NCI-H1105 treated with DMSO at 0.1 percent for 48 hours (cell line): ENCODE measurements at places on chromosomes 6 and 20.

DNA sequence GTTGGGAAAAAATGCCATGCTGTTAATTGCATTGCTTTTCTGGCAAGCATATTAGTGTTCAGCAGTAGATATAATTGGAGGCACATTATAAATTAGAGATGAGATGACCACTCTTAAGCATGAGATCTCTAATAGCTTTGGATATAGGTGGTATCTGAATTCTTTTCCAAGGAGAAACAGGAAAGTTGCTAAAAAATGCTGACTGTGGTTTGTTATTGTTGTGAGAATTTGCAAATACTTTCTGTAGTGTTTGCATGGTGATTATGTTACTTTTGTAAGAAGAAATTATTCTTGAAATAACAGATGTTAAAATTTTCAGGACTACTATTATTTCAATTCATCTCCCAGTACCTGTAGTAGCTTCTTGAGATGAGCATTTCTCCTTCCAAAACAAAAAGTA, 225.2 kb downstream of the TBC1D7 start:
- no peak for DNase-seq

- DNase-seq: no peak
These were observed 782.6 kb upstream of the FLRT3 start for GRCh38 chr20:15119852-15120487.

DNA sequence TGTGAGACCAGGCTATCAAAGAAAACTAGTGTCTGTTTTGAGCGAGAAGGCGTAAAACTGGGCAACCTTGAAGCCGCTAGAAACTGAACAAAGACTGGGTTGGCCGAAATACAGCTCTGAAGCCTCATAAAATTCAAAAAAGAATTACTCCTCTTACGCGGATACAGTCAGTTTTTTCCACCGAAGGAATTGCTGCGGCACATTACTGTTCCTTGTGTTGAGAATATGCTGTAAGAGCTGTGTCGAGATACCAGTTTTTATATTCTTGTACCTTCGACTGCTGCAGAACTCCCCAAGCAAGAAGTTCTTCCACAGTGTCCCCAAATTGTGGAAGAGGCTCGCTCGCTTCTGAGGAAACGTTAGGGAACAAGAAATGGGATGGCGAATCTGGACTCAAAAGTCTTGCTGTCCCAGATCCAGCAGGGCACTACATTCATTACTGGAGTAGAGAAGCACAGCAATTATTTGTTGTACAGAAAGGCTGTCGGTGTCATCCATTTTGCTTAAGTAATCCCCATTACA, 523 bp upstream of the COX7A2 start:
- peak; percentile 30 for DNase-seq

DNA sequence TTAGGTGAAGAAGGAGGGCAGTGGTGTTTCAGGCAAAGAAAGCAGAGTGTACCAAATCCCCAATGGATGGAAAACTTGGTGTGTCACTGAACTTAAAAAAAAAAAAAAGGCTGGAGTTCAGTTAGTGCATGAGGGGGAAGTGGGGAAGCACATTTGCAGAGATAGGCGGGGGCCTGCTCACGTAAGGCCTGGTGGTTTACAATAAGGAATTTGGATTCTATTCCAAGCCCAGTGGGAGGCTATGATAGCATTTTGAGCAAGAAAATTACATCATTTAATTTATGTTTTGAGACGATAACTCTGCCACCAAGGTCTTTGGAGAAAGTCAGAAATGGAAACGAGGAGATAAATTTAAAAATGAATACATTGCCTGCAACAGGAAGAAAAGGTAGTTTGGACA, 225.5 kb downstream of the EYA4 start:
- DNase-seq: no peak

- DNase-seq: no peak
These were observed 137.3 kb downstream of the STXBP5 start for GRCh38 chr6:147341486-147341885.

DNA sequence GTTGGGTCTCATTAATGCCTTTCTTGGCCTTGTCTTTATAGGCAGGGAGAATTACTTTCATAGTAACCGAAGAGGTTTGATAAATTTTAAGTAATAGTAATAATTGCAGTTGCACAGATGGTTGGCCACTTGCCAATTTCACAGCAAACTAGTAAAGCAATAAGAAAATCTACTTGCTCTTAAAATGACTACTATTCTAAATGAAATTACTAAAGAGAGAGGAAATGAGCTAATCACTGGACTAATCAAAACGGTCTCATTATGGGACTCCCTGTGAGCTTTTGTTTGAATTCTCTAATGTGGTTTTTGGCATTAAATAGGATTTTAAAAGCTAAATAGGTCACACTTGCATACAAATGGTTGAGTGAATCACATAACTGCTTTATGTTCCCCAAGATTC, 227.4 kb upstream of the PLN start:
- DNase-seq: peak; percentile 74

DNA sequence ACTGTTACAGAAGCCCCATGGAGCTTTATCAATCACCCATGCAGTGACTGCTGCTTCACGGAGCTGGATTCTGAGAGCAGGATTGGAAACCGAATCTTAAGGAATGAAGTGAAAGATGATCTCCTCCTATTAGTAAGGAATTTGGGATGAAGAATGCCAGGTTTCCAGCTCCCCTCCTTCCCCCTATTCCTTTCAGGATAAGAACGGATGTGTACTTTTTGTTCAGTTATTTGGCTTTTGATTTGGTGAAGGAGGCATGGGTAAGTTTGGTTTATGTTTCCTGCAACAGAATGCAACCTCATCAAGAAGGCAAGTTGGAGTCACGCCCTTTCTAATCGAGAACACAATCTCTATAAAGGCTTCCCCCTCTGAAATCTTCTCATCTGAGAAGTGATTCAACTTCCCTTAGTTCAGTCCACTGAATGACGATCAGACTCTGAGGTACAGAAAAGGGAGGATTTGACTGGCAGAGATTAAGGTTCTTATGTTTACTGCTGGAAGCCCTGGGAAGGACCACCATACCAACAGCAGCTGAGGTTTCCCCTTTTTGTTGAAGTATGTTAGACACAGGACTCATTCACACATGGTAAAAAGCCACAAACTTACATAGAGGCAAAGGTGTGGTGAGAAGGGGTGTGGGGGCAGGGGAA, 5.5 kb downstream of the ELMO2 start:
- DNase-seq: no peak

GRCh38 chr6:55293116-55293515, 34.2 kb upstream of the GFRAL start:
- no peak for DNase-seq

GRCh38 chr6:96299525-96299924, 222.1 kb upstream of the UFL1 start:
- no peak for DNase-seq

DNA sequence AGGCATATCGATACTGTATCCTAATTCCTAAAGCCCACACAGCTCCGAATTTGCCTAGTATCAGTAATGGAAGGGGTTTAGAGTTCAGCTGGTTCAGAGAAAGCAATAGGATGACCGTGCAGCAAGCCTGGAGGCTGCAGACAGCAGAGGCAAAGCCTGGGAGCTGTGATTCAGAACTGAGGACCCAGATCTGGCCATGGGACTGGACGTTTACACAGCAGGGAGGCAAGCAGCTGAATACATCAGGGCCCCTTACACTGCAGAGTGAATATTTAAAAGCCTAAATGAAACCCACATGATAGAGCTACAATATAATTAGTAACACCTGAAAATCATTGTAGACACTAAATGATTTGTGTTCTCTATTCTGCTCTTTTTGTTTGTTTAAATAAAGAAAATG, 38.0 kb downstream of the ELOVL2 start:
- DNase-seq: no peak

DNA sequence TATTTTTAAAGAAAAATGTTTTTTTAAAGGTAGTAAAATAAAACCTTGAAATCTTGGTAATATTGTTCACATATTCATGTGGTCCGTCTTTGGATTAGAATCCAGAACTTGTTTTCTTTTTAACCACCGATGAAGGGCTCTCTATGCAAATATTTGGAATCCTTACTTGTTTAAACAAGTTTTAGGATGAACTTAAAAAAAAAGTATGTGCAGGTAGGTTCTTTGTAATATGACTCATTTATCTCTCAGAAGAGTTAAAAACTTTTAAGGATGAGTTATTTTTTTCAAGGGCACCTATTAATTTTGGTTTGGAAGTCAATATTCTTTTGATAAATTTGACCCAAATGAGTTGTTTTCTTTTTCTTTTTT, 8.9 kb downstream of the DSP start:
- no peak for DNase-seq

- no peak for DNase-seq
These were observed 25.1 kb upstream of the UTRN start for GRCh38 chr6:144259986-144260385.

DNA sequence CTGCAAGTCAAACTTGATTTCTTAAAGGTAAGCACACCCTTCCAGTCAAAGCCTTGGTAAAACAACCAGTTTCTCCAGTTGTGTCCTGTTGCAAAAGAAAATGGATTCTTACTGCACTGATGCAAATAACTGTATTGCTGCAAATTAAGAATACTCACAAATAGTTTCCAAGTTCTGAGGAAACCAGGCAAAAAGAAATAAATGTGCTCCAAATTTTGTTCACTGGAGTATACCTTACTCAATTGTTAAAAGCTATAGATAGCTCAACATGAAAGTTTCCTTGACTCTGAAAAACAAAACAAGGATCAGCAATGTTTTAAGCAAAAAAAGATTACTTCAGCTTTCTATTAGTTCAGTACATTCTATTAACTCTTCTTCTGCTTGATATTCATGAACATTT, 75.2 kb downstream of the SLC16A10 start:
- no peak for DNase-seq

GRCh38 chr6:131916847-131917246, 34.3 kb downstream of the CCN2 start:
- DNase-seq: no peak

GRCh38 chr6:100276311-100277057, 188.2 kb downstream of the SIM1 start:
- no peak for DNase-seq

- no peak for DNase-seq
These were observed 83.5 kb upstream of the SCAF8 start for GRCh38 chr6:154649721-154650120.

- no peak for DNase-seq
These were observed 184.4 kb downstream of the MEI4 start for GRCh38 chr6:77837034-77837784.

DNA sequence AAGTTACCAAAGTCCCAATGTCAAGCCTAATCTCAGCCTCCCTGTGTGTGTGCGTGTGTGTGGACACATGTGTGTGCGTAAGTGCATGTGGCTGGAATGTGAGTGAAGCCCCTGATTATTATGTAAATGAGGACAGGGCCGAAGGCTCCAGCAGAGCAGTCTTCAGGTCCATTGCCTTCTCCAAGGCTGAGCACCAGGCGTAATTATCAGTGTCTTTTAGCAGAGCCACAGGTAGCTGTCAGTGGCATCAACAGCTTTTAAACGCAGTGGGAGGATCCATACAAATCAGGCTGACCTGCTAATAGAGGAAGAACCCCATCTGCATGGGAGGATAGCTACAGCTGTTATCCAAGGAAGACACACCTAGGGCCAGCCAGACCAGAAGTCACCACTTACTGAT, 324.3 kb upstream of the MOCS1 start:
- DNase-seq: no peak

DNA sequence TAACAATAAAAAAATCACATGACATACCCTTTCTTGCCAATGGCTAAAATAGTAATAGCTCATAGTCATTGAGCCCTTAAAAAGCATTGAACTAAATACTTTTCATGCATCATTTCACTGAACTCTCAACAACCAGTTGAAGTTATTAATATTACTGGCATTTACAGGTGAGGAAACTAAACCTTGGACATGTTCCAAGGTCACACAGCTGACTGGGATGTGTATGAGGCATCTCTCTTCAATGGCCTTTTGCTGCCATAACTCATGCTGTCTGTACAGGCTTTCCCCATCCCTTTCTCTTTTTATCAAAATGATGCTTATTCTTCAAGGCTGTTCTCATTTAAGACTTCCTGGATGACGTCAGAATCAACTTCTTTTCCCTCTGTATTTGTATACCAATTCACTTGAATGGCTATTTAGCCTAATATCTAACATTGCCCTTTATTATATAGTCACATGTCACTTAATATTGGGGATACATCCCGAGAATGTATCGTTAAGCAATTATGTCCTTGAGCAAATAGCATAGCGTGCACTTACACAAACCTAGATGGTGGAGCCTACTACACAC, 476.4 kb downstream of the KIF16B start:
- peak; percentile 41 for DNase-seq

DNA sequence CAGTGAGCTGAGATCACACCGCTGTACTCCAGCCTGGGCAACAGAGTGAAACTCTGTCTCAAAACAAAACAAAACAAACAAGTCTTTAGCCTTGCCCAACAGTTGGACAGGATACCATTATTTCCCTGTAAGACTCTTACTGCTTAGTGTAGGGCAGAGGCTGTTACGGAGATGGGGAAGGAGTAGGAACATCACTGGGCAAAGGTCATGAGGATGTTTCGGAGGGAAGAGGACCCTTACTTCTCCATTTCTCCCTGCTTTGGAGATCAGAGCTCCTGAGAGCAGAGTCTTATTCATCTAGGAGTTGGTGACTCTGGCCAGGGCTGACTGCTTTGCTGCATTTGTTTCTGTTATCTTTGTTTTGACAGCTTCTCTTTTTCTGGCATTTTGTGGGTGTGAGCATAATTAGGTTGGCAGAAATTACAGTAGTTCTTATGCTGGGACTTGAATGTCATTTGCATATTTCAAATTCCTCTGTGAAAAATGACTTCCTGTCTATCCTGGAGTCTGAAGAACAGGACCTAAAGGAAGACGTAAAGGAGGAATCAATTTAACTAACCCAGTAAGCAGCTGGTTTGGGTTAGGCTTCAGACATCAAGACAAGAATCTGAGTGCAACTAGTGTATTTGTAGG, 89.0 kb downstream of the CDS2 start:
- DNase-seq: no peak

- DNase-seq: no peak
These were observed 123.8 kb upstream of the TMEM170B start for GRCh38 chr6:11413728-11414127.

GRCh38 chr20:38083338-38084048, 49.9 kb downstream of the RPRD1B start:
- no peak for DNase-seq

DNA sequence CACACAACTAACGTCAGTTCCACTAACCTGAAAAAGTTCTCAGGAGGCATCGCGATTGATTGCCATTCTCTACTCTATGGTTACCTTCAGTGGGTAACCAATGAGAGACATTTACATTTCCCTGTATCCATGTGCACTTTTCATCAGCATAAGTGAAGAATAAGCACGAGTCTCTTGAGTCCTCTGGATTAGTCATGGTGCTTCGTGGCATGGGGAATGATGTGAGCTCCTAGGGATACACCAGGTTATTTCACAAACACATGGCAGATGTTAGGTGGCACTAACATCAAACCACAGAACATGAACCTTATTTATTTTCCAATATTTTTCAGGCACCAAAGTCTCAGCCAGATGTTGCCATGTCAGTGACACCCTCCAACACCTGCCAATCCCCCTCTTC, 64.0 kb downstream of the FYN start:
- no peak for DNase-seq

GRCh38 chr6:167764713-167765479, 61.8 kb upstream of the AFDN start:
- DNase-seq: no peak

GRCh38 chr6:152435816-152436215, 201.3 kb downstream of the SYNE1 start:
- DNase-seq: no peak

- DNase-seq: no peak
These were observed 312.1 kb upstream of the DEFB112 start for GRCh38 chr6:50361641-50362331.

GRCh38 chr6:100620085-100620840, 155.5 kb upstream of the SIM1 start:
- DNase-seq: no peak
